A549 treated with GW870086 at 1 μM for 4 hours (cell line): ENCODE measurements at places on chromosomes 6 and 20. TPM values are rescaled to one million over a fixed set of nuclear protein-coding genes. Genes with fewer than 3 reads are reported as not detected.

Gene ADGRG6
- total RNA-seq: 38.2 to 62.5 TPM (median 55.0 TPM) in 5 replicates

Gene HDDC2
- total RNA-seq: 90.0 to 105 TPM (median 97.7 TPM) in 5 replicates

Gene BTNL2
- total RNA-seq: not detected in 5 replicates

Gene MCUR1
- total RNA-seq: 9.8 to 16.2 TPM (median 14.1 TPM) in 5 replicates
